ENCODE measurements at places on chromosomes 3 and 15.

GRCh38 chr3:106376016-106376570, 507.3 kb upstream of the CBLB start:
- DNase-seq: no peak

DNA sequence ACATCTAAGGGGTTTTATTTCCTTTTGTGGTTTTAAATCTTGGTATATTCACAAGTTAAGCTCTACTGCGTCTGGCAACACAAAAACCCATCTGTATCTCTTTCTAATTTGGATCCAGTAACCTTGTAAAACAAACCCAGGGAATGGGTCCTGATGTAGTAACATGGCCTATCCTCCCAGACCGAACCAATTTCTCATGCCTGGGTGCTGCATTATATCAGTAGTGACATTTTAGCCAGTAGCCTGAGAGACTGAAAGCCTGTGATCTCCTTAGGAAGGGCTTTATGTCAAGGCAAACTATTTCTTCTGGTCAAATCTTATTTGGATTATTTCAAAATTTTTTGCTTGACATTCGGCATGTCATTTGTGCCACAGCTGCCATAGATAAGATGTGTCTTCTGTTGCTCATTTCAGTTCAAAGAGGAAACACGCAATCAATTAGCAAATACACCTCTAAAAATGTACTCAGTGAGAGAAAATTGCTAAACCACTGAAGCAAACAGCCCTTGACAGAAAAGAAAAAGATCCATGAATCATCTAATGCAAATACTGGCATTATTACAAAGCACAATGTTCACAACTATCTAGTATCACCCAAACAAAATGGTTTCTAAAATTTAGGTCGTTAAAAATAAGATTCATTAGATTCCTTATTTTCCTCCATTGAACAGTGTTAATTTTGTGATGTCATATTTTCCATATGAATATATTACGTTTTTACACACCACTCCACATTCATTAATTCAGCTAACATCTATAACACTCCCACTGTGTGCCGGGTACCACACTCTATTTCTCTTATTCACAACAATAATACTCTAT, 4.0 kb downstream of the NPTN start:
- DNase-seq: no peak

- no peak for DNase-seq
These were observed 179.0 kb downstream of the SHQ1 start for GRCh38 chr3:72669224-72669623.

DNA sequence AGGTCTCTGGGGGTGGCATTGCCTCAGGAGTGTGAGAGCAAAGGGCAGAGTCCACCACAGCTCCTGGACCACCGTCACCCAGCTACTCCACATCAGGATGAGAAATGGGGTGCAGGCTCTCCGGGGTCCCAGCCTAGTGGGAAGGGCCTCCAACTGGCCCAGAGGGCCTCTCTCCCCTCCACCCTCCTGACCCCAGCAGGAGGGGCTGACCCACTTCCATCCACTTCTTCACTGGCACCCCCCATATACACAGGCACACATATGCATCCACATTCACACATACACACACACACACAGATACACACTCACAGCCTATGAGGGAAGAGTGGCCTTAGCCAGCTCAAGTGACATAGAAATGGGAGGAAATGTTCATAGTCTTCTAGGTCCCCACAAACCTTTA, 286.0 kb downstream of the OCA2 start:
- no peak for DNase-seq
